ENCODE measurements at places on chromosomes 11 and 22.

GRCh38 chr11:45745065-45745811, 59.7 kb upstream of the SLC35C1 start:
- no peak for DNase-seq

GRCh38 chr11:63622323-63622722, 8.1 kb upstream of the PLAAT3 start:
- peak; percentile 73 for DNase-seq

GRCh38 chr11:7511401-7511800, 2.4 kb upstream of the PPFIBP2 start:
- DNase-seq: no peak

DNA sequence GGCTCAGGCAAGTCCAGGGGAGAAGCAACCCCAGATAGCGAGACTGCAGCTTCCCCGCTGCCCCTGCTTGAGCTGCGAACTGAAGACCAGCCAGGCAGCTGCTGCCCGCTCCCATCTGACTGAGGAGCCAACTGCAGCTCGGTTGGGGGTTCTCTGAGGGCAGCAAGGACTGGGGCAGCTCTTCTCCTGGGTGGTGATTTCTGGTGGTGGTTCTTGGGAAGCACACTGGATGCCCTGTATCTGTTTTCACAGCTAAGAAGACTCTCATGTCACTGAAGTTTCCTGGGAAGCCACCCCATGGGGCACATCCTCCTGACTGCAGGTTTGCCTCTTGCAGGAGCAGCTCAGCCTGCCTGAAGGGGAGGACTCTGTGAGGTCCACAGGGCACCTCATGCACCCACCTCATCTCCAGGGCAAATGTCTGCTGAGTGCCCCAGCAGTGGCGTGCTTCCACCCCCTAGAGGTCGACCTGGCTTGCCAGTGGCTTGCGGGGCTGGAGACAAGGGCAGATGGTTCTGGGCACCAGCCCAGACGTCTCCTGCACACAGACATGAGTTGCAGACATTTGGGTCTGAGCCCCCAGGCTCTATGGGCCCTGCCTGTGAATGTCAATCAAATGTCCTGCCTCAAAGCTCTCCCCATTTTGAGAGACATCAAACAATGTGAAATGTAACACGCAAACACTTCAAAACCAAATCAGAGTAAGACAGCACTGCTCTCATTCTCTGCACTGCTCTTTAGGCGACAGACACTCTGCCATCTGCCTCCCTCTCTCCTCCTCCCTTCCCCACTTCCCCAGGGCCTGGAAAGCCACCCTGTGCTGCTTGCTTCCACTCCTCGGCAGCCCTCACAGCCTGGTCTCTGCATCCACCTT, 800.9 kb downstream of the BRD1 start:
- DNase-seq: no peak

DNA sequence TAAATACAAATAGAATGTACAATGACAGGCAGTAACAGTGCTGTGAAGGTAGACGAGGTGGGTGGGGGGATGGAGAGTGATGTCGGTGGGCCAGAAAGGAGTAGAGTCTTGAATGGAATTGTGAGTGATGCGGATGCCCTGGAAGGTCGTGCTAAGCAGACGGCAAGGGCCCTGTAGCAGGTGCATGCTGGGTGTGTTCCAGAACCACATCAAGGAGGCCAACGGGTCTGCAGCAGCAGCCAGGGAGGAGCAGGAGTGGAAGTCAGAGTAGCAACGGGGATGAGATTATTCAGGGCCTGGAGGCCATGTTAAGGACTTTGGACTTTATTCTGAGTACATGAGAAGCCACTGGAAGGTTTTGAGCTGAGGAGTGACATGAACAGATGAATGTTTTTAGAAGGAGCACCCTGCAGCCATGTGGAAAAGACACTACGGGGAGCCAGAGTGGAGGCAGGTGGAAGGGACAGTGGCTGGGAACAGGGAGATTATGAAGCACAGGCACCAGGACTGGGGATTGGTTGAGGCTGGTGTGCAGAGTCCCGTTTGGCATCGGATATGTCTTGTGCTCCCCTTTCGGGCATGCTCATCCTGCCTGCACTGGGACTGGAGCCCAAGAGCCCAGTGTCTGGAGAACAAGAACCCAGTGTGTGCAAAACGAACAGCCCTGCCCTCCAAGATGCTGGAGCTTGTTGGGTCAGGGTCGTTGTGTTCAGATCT, 74.1 kb downstream of the COMMD9 start:
- DNase-seq: no peak

DNA sequence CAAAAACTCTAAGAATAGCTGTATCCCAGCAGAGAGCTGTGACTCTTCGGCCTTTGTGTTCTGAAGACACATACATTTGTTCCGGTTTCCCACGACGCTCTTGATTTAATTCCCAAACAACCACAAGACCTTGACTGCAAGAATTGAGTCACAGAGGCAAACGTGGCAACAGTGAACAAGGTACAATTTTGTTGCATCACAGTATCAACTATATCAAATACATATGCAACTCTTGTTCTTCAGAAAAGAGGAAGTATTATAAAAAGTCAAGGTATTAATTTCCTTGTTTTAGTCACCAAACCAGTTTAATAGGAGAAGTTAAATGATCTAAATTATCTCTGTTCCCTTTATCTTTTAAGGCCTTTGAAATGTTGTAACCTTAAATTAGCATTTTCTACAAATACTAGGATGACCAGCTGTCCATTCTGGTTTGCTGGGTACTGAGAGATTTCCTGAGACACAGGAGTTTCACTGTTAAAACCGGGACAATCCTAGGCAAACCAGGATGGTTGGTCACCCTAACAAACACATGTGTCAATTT, 11.1 kb downstream of the HPS5 start:
- peak; percentile 20 for DNase-seq

- DNase-seq: peak; percentile 92
Observed at GRCh38 chr11:115222218-115222862, 281.9 kb downstream of the CADM1 start.

GRCh38 chr22:46557736-46558480, 20.5 kb upstream of the CELSR1 start:
- no peak for DNase-seq

- DNase-seq: no peak
Observed at GRCh38 chr11:7245341-7245740, 6.4 kb upstream of the SYT9 start.

DNA sequence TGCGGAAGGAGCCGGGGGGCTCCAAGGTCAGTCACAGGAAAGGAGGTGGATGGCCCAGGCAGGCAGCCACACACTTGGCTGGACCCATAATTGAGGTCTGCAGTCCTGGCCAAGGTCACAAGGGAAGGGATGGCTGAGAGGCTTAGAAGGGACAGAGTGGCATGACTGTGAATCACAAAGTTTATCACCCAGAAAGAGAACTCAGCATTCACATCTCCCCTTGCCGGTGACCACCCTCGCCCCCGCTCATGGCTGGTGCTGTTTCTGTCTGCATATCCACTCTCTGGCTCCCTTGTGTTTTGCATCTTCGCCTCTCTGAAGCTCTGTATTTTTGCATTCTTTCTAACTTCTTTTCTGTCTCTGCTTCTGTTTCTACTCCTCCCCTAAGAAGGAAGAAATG, 117.5 kb downstream of the FEZ1 start:
- no peak for DNase-seq

GRCh38 chr11:72606748-72607468, 67.3 kb downstream of the PDE2A start:
- DNase-seq: no peak

GRCh38 chr11:122872046-122872445, 10.5 kb upstream of the JHY start:
- peak; percentile 74 for DNase-seq

- no peak for DNase-seq
Observed at GRCh38 chr11:45942381-45942780, 19.9 kb downstream of the LARGE2 start.

DNA sequence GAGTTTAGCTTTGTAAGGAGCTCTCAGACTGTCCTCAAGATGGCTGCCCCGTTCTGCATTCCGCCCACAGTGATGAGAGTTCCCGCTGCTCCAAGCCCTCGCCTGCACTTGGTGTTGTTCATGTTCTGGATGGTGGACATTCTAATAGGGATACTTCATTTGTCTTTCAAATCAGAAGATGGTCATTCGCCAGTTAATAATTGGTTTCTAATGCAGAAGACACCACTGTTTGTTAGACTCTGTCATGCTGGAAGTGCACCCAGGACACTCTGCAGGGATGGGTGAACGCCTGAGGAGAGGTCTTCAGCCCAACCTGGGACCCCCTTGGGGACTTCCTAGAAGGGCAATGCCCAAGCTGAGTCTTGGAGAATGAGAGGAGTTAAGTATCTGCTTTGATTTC, 836.4 kb downstream of the TBC1D22A start:
- no peak for DNase-seq

Measured in M059J (cell line).